ENCODE measurements at places on chromosomes 1 and 21.
A peak's percentile ranks its signal among the peaks of the same experiment; 100 is the strongest.

DNA sequence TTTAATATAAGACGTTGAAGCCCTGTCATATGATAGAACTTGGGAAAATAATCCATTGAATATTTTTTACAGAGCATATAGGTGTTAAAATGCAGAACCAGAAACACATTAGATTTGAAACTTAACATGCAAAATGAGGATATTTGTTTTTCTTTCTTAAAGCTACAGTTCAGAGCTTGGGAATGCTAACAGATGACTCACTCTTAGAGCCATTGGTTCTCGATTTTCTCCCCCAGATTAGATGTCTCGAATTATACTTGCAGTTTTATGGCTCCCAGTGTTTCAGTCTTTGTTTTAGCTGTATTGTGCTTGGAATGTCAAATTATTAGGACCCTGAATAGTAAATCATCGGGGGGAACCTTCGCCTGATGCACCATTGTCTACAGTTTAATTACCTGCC, 575.7 kb upstream of the ZP4 start:
- DNase-seq = no peak

DNA sequence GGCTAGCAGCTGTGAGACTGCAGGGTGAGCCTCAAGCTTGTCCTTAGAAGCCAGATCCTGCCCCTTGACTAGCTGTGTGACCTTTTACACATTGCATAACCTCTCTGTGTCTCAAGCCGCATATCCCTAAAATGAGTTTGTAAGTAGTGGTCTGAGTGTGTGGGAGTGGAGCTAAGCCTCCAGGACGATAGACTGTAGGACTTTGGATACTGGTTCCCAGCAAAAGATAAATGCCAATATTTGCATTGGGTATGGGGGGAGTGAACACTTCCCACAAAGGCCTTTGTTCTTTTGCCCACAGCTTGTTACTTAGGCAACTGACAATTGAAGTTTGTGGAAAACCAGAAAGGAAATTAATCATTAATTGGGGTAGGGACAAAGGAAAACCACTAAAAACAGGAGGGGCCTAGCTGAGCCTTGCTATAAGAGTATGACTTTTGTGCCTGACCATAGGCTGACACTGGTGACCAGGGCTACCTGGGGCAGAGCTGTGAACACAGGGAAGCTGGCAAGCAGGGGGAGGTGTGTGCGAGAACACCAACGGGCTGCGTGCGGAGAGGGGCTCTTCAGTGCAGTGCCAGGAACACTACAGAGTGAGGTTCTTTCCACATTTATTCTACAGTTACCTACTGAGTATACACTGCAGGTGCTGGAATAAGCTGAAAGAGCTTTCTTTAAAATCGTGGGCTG, 102.4 kb upstream of the ETV3 start:
- no peak for DNase-seq

DNA sequence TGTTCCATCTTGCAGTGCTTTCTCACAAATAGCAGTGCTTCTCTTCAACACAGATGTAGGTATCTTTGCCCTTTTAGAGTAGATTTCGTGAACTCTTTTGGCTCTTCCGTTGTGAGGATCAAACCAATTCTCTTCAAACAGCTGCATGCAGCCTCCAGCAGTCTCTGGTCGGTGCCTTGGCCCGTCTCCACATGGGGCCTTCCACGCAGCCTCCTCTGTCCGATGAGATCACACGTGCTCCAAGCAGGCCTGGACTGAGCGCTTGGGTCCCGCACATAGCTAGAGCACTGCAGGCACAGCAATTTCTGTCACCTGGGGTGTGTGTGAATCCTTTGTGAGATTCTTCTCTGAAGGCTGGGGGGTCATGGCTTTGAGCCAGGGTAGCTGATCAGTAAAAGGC, 82.8 kb upstream of the KCNE2 start:
- no peak for DNase-seq

GRCh38 chr1:114290341-114290740, 136.7 kb upstream of the SYT6 start:
- no peak for DNase-seq

GRCh38 chr1:233440951-233441401, 113.5 kb downstream of the MAP3K21 start:
- peak; percentile 66 for DNase-seq

DNA sequence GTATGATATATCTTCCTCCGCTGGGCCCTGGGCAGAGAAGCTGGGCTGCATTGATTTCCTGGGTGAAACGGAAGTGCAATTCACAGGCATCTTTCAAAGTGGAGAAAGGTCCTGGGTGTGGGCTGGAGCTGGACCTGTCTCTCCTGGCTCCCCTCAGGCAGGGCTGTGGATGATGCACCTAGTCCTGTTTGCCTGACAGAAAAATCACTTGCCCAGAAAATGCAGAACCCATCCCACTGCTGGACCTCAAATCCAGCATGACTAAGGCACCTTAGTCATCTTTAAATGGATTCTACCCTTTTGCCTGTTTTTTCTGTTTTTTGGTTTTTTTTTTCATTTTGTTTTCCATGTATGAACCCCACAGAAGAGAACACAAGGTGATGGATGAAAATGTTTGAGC, 49.7 kb downstream of the MYSM1 start:
- DNase-seq = no peak

DNA sequence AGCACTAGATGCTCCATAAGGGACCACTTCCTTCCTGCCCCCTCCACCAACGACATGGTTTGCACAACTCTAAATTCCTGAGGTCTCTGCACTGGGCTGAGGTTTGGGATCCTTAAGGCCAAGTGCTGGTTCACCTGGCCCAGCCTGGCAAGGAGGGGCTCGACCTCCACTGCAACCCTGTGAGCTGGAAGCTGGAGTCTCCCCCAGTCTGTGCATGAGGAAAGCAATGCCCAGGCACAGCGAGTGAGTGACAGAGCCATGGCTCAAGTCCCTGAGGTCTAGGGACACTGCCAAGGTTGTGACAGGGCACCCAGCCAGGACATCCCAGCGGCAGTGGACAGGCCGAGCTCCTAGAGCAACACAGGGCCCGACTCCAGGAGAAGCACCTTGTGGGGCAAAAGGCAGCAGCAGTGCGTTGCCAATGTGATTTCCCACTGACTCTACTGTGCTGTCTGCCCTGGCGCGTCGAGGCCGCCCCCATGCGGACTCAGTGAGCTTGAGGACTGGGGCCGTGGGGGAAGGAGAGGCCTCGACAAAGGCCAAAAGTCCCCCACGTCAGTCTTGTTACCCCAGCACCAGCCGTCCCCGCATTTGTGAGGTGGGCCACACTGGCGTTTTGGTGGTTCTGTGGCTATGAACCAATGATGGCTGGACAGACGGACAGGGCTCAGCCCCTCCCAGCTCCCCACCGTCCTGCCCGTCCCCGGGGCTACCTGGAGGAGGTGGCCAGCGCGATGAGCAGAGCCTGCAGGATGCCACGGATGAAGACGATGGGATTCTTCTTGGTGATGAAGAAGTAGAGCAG, 30.0 kb downstream of the PODN start:
- no peak for DNase-seq

DNA sequence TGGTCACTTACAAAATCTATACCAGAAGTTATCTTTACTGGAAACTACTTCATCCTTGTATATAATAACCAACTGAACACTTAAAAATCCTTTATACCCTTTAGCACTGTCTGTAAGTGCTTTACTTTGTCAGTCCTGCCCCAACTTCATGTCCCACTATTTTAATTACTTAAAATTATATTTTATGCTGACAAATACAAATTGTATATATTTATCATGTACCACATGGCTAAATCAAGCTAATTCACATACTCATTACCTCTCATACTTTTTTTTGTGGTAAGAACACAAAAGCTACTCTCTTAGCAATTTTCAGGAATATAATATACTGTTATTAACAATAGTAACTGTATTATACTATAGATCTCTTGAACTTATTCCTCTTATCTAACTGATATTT, 63.0 kb downstream of the EVI5 start:
- DNase-seq = no peak

DNA sequence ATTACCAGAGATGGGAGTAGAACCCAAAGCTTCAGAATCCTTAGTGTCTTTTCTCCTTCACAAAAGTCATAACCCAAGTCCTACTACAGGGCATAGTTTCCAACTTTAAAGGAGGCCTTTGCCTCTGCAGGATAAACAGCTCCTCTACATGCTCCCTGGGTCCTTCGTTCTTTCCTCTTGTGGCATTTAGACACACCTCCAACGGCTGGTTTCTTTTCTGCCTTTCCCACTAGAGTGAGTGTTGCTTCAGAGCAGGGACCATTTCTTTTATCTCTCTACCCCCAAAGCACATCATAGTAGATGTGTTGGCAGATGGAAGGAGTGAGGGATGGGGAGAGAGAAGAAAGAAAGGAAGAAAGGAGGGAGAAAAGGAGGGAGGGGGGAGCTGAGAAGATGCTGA, 144.7 kb upstream of the SPATA6 start:
- no peak for DNase-seq

- DNase-seq = no peak
These were observed 42.7 kb upstream of the LDLRAP1 start for GRCh38 chr1:25500694-25501093.

DNA sequence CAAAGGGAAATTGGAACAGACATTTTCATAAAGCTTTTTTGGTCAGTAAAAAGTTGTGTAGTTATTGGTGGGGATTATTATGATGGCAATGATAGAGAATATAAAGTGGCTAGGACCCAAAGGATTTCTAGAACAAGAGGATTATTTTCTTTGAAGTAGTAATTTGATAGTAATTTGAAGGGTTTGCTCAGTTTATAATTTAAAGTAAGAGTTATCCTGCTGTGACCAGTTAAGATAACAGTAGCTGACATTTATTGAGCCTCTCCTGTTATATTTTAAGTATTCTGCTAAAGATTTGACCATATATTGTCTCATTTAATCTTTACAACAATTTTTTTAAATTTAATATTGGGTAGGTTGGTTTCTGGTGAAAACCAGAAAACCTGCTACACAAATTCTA, 14.7 kb downstream of the CAPZA1 start:
- no peak for DNase-seq

DNA sequence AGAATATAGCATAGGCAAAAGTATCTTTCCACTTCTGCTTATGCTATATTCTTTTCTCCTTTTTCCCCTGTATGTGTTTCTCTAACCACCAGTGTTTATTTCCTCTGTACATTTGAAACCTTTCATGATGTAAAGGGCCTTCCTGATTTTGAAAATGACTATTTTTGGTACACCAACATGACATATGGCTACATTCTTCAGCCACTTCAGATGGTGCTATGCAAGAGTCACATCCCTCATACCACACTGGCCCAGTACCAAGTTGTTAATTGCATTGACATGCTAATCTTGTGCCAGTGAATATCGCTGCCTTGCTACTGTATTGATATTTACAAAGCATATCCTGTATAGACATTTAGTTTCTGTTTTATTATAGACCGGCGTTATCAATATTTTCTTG, 408.7 kb downstream of the NCAM2 start:
- no peak for DNase-seq

DNA sequence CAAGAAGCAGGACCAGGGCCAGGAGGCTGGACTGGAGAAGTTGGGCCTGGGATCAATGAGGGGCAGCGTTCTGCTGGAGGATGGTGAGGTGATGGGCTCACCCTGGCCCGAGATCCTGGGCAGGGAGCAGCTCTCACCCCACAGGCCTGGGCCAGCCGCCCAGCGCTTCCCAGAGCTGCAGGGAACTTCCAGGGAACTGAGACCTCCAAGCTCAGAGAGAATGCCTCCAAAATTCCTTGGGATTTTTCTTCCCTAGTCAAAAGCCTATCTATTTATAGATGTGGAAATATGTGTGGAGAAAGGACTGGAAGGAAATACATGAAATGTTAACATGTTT, 121.2 kb downstream of the SPSB1 start:
- DNase-seq = no peak

DNA sequence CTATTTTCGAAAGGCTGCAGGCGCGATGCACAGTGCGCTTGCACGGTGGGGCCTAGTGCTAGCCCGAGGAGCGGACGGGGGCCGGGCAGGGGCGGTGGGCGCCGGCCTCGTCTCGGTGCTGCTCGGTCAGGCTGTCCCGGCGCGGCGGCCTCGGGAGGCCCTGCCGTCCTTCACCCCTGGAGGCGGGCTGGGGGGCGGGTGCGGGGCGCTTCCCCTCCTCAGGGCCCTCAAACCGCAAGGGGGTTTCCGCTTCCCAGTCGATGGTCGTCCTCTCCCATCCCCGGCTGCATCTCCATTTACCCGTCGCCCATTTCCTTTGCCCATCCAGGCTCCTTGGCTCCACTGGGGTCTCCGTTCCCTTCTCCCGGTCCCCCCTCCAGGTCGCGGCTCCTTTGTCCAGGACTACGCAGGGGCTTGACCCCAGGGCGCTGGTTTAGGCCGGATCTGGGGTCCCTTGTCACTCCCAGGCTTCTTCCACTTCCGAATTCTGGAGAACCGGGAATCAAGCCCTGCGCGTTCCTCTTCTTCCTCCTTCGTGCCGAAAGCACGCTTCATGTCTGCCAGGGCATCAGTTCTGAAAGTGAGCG, 196.3 kb upstream of the LMO4 start:
- no peak for DNase-seq

GRCh38 chr1:171403393-171403792, 81.9 kb upstream of the PRRC2C start:
- no peak for DNase-seq

- no peak for DNase-seq
These were observed 514.8 kb downstream of the MRPL39 start for GRCh38 chr21:25092441-25093011.

GRCh38 chr1:222301652-222302051, 246.3 kb downstream of the HHIPL2 start:
- no peak for DNase-seq

- DNase-seq = no peak
These were observed 457.2 kb downstream of the AJAP1 start for GRCh38 chr1:5111581-5111980.

DNA sequence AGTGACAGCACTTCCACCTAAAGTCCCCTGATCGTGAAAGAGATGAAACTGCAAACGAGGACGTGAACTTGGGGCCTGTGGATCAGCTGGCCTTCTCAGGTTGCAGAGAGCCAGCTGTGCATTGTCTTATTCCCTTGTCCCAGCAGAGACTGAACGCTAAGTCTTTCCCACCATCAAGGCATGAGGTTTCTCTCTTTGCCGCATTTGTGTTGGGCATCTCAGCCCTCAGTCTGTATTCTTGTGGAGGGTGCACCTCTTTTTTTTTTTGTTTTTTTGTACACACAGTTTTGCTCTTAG, 71.4 kb downstream of the KIF26B start:
- DNase-seq = no peak

- no peak for DNase-seq
These were observed 2.8 kb upstream of the SLC2A1 start for GRCh38 chr1:42961312-42962091.

DNA sequence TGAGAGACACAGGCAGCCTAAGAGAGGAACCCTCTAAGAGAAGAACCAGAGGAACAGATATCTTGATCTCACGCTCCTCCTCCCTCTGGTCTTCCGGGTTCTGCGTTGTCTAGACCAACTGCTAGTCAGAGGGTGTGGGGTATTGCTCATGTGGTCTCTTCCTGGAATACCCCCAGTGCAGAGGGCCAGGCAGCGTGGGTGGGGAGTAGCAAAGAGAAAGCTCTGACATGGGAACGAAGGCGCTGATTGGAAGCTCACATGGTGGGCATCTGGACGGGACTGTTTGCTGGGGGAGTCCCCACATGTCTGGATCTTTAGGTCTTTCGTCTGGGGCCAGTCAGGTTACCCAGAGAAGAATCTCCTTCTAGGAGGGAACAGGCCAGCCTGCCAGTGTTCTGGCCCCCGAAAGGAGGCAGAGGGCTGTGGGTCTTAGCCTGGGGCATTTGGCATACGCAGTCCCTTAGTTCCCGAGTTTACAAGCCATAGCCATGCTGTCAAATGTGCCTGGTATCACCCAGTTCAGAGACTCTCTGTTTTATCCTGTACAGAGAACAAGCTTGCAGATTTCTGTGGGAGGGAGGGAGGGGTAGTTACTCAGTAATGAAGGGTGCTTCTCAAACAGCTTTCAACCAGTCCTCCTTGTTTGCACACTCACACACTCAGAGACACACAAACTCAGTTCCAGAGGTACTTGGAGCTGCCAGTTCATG, 18.3 kb upstream of the IL6R start:
- DNase-seq = no peak

- DNase-seq = no peak
These were observed 81.1 kb upstream of the FGGY start for GRCh38 chr1:59215766-59216291.
